ENCODE measurements at places on chromosomes 7 and 10.
A peak's percentile ranks its signal among the peaks of the same experiment; 100 is the strongest.

GRCh38 chr10:113930482-113931057 is 76.1 kb downstream of the NHLRC2 start:
- DNase-seq = no peak

DNA sequence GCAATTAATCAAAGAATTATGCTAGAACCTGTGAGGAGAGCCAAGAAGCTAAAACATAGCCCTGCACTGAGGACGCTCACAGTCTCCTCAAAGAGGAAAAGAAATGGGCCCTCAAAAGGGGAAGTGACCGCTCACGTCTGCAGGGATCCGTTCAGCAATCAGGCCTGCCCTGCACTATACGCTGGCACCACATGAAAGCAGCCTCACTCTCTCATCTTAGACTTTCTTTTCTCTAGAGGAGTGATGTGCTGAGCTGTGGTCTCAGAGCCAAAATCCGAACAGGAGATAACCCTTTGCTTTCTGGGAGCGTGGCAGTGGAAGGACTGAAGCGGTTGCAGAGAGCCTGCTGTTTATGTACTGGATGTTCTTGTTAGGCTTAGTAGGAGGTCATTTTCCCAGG is 6.3 kb upstream of the IL2RA start:
- no peak for DNase-seq

DNA sequence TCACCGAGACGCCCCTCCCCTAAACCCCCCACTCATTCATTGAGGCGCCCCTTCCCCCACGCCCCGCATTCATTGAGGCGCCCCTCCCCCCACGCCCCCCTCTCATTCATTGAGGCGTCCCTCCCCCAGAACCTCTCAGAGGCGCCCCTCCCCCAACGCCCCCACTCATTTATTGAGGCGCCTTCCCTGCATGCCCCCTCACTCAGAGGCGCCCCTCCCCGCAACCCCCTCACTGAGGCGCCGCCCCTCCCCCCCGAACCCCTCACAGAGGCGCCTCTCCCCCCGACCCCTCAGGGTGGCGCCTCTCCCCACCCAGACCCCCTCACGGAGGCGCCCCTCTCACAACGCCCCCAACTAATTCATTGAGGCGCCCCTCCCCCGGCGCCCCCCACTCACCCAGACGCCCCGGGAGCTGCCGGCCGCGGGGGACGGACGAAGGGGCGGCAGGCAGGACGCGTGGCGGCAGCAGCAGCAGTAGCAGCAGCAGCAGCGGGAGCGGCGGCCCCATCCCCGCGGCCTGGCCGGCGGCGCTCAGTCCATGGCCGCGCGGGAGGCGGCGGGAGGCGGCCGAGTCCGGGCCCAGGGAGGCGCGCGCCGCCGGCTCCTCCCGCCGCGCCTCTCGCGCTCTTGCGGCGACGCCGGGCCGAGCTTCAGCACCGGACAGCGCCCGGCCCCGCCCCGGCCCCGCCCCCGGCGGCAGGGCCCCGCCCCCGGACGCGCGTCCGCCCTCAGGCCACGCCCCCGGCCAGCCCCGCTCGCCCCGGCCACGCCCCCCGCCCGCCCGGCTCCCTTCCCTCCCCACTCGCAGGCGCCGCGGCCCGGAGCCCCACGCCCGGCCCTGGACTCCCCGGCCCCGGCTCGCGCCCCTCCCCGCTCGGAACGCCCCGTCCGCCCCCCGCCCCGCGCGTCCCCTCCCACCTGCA is at the start of gene PTPRN2:
PTPRN2 (minus strand) TSS at position 662 of the 923 bp plus-strand sequence.
- DNase-seq = peak; percentile 56

GRCh38 chr10:128540781-128541761 is 414.8 kb upstream of the MKI67 start:
- no peak for DNase-seq

GRCh38 chr7:469563-469961 is 50.1 kb downstream of the PDGFA start:
- no peak for DNase-seq

GRCh38 chr7:30916767-30917166 is 5.1 kb downstream of the AQP1 start:
- no peak for DNase-seq

DNA sequence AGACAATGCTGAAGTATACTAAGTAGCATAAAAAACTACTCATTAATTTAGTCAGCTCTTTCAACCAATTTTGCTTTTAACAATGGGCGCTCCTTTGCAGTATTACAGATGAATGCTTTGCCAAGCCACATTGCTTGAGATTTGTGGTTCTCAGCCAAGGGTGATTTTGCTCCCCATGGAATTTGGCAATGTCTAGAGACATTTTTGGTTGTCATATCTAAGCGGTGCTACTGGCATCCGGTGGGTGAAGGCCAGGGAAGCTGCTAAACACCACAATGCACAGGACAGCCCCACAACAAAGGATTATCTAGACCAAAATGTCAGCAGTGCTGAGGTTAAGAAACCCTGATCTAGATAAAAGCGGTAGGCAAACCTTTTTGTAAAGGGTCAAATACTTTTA is 112.0 kb downstream of the UBE2H start:
- peak; percentile 72 for DNase-seq

- no peak for DNase-seq
Observed at GRCh38 chr7:135617781-135618180, 44.5 kb upstream of the STMP1 start.

DNA sequence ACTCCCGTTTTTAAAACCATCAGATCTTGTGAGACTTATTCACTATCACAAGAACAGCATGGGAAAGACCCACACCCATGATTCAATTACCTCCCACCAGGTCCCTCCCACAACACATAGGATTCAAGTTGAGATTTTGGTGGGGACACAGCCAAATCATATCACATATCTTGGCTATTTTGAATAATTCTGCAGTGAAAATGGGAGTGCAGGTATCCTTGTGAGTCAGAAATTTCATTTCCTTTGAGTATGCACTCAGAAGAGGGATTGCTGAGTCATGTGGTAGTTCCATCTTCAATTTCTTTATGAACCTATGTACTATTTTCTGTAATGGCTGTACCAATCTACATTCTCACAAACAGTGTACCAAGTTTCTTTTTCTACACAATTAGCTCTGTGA is 125.8 kb downstream of the ANKRD7 start:
- no peak for DNase-seq

- no peak for DNase-seq
Observed at GRCh38 chr10:27663621-27664020, 82.0 kb downstream of the MKX start.

DNA sequence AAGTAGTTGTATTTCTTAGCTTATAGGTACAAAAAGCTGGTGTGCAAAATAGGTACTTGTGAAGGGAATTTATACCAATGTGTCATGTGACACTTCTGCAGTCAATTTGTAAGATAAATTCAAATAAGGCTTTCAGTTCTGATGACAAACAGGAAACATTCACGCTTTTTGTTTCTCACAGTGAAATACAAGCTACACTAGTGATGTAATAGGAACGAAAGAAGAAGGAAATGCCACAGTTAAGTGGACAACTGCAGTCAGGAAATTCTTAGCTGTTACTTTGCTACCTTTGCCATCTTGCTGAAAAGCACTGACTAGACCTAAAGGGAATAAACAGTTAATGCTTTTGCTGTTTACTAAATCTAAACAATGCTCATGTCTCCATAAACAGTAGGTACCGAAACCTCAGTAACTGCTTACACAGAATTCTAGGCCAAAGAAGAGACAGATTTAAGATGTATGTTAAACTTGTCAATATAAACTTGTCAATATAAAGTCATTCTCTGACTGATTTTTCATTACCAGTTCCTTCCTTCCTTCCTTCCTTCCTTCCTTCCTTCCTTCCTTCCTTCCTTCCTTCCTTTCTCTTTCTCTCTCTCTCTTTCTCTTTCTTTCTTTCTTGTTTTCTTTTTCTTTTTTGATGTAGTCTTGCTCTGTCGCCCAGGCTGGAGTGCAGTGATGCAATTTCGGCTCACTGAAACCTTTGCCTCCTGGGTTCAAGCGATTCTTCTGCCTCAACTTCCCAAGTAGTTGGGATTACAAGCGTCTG is 10.1 kb downstream of the OTUD1 start:
- peak; percentile 62 for DNase-seq

DNA sequence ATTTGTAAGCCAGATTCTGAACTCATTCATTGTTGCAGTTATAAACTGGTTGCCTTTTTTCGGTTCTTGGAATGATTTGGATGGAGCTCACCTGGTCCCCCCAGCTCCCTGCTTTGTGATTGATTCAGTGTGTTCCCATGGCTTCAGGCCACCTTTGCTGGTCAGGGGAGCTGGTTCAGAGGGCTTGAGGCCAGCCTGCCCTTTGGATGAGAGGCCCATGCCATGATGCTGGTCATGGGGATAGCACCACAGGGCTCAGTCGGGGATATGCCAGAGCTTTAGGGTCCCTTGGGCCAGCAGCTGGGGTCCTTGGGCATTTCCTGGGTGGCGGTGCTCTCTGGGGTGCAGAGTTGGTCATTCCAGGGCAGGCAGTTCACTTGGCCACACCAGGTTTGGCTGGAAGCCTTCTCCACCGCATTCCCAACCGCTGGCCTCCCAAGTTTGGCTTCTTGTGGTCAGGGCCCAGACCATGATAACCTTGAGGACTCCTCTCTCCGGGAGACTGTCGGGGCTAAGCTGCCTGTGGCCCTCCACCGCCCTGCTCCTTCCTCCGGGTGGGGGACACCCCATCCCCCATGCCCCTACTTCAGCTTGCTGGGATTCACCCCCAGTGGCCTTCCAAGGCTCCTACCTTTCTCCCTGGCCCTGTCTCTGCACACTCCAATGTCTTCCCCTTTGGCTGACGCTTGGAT is 65.1 kb downstream of the MGMT start:
- peak; percentile 12 for DNase-seq

DNA sequence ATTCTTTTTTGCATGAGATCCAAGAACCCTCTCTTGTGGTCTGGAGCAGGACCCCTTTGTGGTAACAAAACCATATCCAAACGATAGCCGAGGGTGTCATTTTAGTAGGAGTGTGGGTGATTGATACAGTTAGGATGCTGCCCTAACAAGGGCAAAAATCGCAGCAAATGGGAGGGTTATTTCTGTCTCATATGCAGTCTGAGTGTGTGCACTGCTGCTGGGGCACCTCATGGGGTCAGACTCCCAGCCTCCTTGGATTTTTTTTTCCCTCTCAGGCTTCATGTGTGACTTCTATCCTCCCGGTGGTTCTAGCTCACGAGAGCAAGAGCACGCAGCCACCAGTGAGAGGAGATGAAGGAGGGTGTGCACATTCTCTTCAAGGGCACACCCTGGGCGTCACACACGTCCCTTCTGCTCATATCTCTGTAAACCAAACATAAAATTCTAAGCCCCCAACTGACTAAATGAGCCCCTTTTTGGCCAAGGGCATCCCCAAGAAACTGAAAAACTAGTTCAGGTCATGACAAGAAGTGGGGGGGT is 28.6 kb upstream of the IL15RA start:
- no peak for DNase-seq

- DNase-seq = no peak
Observed at GRCh38 chr7:30040938-30041337, 12.7 kb downstream of the PLEKHA8 start.

- DNase-seq = no peak
Observed at GRCh38 chr10:108443636-108444035, 1279.1 kb upstream of the SORCS1 start.

DNA sequence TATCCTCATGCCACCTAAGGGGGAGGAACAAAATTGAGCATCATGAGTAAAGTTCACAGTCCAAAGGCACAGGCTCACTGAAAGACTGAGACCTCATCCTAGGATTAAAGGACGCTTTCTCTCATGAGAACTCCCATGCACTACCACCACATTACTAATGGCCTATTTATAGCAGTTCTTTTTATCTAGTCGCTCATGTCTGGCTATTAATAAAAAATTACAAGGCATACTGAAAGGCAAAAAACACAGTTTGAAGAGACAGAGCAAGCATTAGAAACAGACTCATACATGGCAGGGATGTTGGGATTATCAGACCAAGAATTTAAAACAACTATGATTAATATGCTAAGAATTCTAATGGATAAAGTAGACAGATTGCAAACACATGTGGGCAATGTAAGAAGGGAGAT is 46.0 kb upstream of the CDK13 start:
- DNase-seq = no peak

DNA sequence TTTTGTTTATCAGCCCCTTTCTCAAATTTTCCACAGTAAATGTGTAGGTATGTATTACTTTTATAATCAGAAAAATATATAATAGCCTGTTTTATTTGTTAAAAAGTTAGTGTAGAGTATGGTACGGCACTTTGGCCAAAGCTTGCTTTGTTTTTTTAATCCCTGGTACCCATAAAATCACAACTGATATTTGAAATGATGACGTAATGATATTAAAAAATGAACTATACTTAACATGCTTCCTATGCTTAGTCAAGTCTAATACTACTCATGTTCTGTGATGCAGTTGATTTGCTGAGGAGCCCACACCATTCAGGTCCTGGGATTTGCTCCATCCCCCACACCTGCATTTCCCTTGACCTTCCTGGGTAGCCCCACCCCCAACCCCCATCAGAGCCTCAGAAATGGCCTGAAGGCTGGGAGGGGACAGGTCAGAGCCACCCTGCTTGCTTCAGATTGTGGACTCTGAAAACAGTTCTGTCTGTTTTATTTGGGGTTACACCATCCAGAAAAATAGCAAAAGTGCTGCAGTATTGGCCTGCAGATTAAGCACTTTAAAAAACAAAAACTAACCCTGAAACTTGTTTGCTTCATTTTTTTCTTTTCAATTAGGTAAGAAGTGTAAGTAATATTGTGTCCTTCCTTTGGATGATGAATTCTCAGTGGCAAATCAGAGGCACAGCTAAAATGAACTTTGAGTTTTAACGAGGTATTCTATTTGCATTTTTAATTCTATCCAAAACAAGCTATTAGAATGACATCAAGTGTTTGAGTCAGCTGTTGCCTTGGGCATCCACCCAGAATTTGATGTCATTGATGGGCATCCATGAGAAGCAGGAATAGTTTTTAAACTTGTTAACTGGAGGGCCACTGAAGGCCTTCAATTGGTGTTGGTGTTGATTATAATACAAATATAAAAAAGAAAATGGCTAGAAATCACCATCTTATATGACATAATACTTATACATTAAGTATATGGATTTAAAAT is 23.3 kb downstream of the PLCE1 start:
- DNase-seq = no peak

DNA sequence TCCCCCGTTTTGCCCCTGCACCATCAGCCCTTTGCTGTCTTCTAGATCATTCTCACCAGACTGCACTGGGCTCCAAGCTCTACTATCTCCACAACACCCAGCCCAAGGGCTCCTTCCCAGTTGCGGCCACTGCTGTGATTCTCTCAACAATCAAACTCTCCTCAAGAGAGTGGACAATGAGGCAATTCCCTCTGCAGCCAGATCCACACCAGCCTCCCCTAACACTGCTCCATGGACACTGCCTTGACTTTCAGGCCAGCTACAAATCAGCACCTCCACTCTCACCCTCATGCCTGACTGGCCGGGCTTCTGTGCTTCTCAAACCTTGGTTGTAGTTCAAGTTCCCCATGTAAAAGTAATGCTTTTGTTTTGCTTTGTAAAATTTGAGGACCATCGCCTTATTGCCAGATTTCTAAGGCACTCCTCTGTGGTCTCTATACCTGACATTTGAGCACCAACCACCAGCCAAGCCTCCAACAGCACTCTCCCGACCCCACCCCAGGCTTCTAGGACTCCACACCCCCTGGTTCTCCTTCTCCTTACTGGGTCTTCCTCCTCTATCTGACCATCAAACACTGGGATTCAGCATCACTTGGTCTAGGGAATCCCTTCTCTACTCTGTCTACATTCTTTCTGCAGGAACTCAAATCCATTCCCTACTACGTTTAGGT is 45.4 kb downstream of the PPIF start:
- DNase-seq = no peak
